ENCODE measurements at places on chromosomes 5 and 9.

GRCh38 chr5:161850491-161850890 lies 2.6 kb downstream of the GABRA1 start:
- no peak for DNase-seq

DNA sequence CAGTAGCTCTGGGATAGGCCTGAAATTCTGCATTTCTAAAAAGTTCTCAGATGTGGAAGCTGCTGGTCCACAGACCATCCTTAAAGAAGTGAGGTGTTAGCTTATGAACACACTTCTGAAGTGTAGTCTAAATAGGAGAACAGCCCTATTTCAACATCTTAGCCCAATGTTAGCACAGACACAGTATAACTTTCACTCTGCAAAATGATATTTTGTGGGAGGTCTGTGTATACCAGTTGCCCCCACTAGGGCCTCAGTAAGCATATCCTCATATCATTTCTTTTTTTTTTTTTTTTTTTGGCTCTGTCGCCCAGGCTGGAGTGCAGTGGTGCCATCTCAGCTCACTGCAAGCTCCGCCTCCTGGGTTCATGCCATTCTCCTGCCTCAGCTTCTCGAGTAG lies 7.5 kb upstream of the HABP4 start:
- DNase-seq = peak; percentile 50

DNA sequence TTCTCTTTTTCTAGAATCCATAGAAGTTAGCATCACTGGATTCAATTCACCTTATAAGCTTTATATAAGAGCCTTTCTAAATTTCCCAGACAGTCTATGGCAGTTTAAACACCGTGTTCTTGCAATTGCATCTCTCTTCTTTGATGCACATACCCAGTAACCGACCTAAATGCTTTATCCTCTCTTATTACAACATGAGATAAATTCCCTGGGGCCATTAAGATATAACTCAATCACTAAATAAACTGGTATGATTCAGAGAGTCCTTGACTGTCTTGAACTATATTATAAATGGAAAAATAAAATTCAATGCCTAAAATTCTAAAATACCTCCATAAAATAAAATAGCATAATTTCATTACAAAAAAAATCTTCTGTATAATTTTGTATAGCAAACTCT lies 98.1 kb downstream of the DIRAS2 start:
- no peak for DNase-seq

DNA sequence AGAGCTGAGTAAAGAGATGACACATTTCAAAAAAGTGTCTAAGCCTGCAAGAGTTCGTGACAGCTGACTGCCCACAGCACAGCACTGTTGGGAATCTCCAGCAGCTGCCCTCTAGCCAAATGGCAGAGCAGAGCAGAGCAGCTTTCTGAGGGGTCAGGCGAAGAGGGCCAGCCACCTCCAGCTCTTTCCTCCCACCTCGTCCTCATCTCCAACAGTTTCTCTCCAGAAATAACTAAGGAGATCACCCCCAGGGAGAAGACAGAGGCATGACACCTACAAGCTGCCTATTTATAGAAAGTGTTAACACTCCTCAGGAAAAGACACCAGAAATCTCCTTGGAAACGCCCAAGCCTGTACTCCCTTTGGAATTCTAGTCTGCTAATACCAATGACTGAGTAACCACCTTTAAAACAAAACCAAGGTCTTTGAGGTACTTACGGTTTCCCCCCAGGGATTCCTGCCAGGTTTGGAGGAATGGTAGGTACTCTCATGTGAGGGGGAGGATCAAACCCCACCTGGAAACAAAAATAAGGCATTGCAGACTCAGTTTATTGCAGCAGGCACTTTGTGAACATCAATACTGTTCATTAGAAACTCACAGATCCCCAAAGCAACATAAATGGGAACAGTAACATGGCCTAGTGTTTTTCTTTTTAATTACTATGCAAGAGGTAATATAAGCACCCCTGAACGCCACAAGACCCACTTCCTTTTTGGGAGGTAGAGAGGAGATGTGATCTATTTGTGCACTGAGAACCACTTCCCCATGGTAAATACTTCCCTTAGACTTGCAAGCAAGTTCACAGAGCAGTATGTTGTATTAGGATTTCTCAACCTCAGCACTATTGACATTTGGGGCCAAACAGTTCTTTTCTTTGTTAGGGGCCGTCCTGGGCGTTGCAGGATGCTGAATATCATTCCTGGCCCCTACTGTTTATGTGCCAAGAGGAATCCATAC lies 79.3 kb downstream of the TLE1 start:
- DNase-seq = peak; percentile 63

DNA sequence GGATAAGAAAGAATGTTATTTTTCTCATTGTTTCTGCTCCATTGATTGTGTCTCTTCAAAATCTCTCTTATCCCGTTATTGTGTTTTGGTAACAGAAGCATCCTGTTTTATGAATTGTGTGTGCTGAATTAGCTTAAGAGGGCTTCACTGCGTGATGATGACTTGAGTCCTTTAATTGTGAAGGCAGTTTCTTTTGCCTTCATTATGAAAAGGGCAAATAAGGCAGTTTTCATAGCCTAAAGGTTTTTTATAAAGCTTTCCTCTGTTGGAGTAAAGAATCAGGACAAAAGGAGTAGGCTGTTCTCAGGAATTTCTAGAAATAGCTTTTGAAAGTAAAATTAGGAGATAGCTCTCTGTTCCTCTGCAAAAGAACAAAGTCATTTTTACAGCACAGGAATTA lies 169.8 kb downstream of the FOCAD start:
- no peak for DNase-seq

DNA sequence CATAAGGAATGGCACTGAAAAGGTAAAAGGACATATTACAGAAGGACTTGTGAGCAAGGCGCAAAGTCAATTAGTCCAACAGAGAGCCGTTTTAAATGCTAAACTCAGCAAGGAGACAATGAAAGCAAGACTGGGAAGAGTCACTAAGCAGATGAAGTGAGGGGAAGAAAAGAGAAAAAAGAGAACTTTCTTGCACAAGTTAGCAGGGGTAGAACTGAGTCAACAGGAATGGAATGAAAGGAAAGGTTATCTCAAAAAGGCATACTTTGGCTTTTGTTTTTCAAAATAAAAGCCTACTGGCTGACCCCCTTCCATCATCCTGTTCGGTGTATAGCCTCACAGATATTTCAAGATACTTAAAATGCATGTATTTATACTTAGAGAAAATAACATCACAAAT lies 75.0 kb downstream of the NR6A1 start:
- DNase-seq = no peak

DNA sequence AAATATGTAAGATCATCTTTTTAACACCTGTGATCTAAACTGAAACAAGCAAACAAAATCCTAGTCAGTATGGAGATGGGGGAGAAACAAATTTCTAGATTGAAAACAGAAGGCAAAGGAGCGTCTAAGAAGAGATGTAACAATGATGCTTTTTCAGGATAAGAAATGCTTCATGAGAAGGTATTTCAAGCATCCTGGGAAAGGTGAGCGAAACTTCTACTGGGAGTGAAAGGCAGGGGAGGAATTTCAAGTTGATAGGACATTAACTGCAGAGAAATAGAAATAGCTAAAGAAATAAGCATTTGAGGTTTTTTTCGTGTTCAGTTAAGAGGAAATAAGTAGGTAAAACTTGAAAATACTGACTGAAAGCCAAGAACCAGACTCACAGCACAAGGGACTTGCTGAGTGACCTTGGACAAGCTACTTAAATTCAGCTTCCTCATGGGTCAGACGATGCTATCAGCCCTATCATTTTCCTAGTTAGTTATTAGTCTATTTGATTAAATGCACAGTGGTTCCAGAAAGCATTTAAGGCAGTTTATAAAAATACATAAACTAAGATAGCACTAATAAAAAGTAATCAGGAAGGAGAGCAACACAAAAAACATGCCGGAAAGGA lies 406.3 kb downstream of the PDE4D start:
- DNase-seq = no peak

GRCh38 chr9:19283072-19283710 lies 52.7 kb downstream of the DENND4C start:
- no peak for DNase-seq

GRCh38 chr9:36900136-36900855 lies 133.8 kb downstream of the PAX5 start:
- no peak for DNase-seq

GRCh38 chr9:137301081-137301947 lies 757 bp downstream of the NRARP start:
- DNase-seq = peak; percentile 64

GRCh38 chr9:14654932-14655331 lies 38.3 kb downstream of the ZDHHC21 start:
- DNase-seq = peak; percentile 12

GRCh38 chr5:17021602-17021932 lies 85.5 kb upstream of the MYO10 start:
- DNase-seq = no peak

DNA sequence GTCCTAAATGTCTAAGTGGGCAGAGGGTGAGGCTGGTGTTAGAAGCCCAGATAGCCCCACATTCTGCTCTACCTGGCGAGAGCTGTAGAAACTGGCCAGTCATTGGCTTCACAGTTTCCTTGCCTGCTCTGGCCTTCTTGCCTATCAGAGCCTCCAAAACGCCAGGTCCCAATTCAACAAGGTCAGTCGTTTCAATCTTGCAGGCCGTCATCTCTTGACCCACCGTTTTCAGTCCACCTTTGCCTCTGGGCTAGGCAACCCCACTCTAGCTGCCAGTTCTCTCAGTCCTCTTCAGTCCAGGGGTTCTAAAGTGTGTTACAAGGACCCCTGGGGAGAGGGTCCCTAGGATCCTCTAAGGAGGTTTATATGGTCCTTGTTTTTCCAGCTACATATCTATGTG lies 20.0 kb upstream of the TIFAB start:
- DNase-seq = no peak

DNA sequence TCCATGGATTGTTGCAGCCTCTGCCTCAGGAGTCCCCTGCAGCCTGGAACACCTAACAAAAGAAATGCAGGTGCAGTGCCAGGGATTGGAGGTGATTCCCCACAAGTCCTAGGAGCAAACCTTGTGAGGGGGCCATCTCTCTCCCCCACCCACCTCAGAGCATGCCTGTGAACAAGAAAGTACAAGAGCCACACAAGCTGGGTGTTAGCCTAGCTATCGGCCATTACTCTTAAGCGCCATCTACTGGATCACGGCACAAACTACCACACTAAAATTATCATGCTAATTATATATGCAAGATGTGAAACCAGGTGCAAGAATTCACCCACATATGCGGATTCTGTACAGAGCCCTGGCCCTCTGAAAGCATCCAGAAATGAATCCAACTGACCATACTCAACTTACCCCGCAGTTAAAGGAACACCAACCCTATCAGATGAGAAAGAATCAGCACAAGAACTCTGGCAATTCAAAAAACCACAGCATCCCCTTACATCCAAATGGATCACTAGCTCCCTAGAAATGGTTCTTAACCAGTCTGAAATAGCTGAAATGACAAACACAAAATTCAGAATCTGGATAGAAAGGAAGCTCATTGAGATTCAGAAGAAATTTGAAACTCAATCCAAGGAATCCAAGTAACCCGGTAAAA lies 16.5 kb upstream of the PRSS3 start:
- DNase-seq = peak; percentile 85

- DNase-seq = no peak
Measured at GRCh38 chr5:78430866-78431265, 70.4 kb downstream of the SCAMP1 start.

DNA sequence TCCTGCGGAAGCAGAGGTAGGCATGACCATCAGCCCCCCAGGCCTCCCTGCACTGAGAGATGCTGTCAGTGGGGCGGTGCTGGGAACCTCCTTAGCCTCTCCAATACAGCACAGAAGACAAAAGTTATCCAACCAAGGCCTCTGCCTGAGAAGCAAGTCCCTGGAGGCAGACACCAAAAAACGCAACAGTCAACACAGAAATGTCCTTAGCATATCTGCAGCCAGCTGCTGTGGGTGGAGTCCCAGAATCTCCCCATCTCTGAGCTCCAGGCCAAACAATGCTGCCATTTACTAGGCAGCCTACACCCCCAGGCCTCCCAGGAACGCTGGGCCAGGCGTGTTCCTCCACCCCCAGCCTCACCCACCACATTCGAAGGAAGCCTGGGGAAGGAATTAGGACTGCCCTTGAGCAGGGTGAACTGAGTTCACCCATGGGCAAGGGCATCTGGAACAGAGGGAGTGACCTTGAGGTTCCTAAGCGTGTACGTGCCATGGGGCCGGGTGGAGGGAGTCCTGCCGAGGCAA lies 43.7 kb downstream of the STK10 start:
- no peak for DNase-seq

GRCh38 chr5:22238047-22238446 lies 615.1 kb downstream of the CDH12 start:
- no peak for DNase-seq

- DNase-seq = no peak
Measured at GRCh38 chr9:93582550-93582949, 6.2 kb downstream of the PHF2 start.

- no peak for DNase-seq
Measured at GRCh38 chr5:157608972-157609565, 33.5 kb upstream of the ADAM19 start.

DNA sequence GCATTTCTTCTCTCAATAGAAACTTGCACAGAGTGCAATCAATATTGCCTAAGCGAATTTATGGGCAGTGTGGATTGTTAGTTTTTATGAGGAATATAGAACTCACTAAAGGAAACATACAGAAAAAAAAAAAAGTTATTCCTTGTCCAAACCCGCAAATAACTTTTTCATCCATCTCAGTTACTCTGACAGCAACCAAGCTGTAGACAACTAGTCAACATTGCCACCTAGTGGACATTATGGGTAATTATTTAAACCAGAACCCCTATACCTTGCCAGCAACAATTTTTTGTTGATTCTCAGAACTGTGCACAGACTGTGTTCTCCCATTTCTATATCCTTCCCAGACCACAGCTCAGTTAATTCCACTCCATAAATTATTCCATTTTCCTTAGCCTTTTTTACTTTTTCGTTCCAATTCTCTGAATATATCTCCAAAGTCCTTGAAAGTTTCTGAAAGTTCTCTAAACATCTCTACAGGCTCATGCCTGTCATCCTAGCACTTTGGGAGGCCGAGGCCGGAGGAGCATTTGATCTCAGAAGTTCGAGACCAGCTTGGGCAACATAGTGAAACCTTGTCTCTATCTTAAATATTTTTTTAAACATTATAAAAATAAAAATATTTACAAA lies 2.6 kb upstream of the AFAP1L1 start:
- peak; percentile 64 for DNase-seq

GRCh38 chr5:142432369-142432863 lies 107.6 kb upstream of the SPRY4 start:
- DNase-seq = peak; percentile 53

DNA sequence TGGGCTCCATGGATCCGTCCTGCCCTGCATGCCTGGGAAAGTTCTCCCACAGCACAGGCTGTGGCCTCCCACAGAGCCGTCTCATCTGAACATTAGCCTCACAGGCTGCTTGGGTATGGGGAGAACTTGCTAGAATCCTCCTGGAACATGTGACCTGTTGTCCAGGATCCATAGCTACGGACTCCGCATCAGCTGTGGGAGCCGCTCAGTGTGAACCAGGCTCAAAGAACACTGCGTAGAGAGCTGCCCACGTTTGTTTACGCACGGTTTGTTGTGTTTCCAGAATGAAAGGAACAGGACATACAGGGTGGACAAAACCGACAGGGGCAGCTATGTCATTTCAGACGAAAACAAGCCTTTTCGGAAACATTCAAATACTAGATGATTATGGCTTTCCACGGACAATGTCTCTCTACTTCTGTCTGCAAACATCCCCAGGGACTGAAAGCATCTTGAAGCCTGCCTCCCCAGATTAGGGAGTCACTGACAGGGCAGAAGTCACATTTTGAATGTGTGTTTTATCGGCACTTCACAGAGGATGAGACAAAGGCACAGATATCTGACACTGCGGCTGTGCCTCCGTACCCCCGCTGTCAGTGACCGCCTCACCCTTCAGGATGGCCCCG lies 390.3 kb downstream of the GADD45G start:
- peak; percentile 62 for DNase-seq
